GM23248 (cell line): ENCODE measurements at places on chromosomes 1 and 21. TPM values are rescaled to one million over a fixed set of nuclear protein-coding genes. Genes with fewer than 3 reads are reported as not detected.
A peak's percentile ranks its signal among the peaks of the same experiment; 100 is the strongest.

GRCh38 chr21:42215942-42216725, 2.8 kb upstream of the ABCG1 start:
- no peak for DNase-seq

DNA sequence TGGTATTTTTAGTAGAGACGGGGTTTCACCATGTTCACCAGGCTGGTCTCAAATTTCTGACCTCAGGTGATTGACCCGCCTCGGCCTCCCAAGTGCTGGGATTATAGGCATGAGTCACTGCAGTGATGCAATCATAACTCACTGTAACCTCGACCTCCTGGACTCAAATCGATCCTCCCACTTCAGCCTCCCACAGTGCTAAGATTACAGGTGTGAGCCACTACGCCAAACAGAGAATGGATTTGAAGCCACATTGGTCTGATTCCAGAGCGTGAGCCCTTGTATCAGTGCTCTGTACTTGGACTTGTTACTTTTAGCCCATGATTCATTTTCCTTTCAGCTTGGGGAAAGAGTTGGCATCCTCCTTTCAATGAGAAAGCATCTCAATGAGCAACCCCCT, 14.9 kb upstream of the ZNF683 start:
- DNase-seq: peak; percentile 33

The KCNJ10 gene
- total RNA-seq: not detected in 2 replicates

GRCh38 chr1:231241750-231242149, 738 bp downstream of the GNPAT start:
- DNase-seq: peak; percentile 53

- no peak for DNase-seq
Measured at GRCh38 chr1:54238353-54239034, 38.5 kb downstream of the MRPL37 start.

- DNase-seq: no peak
Measured at GRCh38 chr1:14786109-14786675, 187.7 kb downstream of the KAZN start.

The RORC gene
- not detected in 2 replicates for total RNA-seq

DNA sequence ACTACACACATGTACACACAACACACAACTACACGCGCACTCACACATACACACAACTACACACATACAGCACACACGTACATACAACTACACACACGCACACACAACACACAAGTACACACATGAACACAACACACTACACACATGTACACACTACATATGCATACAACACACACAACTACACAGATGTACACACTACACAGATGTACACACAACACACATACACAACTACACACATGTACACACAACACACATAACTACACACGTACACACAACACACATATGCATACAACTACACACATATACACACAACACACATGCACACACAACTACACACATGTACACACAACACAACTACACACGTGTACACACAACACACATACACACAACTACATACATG, 318.6 kb downstream of the CAMTA1 start:
- no peak for DNase-seq

DNA sequence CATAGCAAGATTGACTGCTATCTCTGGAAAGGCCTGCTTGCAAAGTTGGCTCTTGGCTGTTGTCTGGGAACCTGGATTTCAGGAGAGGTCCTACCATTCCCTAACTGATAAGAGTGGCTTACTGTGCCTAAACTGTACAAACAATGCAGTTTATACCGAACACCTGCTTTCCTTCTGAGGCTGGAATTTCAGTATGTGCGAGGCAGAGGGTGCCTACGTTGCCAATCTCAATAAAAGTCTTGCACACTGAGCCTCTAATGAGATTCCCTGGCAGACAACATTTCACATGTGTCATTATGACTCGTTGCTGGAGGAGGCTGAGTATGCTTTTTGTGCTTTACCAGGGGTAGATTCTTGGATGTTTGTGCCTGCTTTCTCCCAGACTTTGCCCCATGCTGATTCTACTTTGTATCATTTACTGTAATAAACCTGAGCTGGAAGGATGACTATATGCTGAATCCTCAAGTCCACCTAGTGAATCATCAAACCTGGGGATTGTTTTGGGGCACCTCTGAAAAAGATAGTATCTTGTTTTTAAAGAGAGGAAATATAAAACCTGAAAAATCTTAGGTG, 58.9 kb upstream of the GNG4 start:
- DNase-seq: peak; percentile 85

GRCh38 chr1:180503280-180503862, 994 bp upstream of the ACBD6 start:
- peak; percentile 54 for DNase-seq

DNA sequence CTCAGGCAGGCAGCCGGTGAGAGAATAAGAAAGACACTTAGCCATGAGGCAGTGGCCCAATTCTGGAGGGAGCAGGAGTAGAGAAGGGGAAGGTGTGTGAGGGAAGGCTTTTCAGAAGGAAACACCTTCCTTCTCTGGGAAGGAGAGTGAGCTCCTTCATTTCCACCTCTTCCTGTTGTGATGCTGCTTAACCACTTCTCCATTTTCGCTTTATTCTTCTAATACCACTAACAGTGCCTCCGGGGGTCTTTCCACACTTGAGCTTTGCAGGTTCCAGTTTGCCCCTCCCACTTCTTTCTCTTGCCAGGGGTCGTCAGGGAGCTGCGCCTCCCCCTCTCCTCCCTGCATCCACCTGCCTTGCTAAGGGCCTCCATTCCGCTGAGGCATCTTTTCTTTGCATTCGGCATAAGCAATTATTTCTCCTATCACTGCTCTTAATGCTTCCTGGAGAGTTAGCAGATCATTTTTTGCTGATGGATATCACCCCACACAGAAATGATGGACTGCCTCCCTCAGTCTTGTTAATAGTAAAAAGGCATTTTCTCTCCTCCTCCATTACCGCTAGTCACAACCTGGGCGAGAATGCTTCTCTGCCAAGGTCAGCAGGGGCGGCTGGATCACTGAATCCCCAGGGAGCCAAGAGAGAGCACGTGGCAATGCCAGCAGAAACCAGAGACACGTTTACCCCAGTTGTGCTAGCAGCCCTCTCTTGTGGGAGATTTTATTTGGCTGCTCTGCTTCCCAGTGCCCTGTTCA, 74.8 kb downstream of the ELAVL4 start:
- DNase-seq: no peak

DNA sequence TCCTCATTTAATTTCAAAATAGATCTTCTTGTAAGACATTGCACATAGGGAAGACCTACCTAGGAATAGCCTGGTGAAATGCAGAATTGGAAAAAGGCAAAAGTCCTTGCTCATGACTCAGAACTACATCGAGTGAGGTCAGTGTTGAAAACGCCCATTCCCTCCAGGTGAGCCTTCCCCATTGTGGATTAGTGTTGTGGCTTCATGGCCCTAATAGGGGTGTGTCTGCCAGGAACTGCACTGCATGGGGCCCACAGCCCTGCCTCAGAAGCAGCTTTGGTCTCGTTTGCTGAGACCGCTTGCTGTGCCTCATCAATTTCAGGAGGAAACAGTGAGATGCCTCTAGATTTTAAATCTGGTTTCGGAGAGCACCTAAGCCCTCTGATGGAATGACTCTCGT, 17.0 kb downstream of the TFF3 start:
- no peak for DNase-seq

GRCh38 chr1:12047120-12047876, 15.8 kb upstream of the TNFRSF8 start:
- DNase-seq: peak; percentile 35

DNA sequence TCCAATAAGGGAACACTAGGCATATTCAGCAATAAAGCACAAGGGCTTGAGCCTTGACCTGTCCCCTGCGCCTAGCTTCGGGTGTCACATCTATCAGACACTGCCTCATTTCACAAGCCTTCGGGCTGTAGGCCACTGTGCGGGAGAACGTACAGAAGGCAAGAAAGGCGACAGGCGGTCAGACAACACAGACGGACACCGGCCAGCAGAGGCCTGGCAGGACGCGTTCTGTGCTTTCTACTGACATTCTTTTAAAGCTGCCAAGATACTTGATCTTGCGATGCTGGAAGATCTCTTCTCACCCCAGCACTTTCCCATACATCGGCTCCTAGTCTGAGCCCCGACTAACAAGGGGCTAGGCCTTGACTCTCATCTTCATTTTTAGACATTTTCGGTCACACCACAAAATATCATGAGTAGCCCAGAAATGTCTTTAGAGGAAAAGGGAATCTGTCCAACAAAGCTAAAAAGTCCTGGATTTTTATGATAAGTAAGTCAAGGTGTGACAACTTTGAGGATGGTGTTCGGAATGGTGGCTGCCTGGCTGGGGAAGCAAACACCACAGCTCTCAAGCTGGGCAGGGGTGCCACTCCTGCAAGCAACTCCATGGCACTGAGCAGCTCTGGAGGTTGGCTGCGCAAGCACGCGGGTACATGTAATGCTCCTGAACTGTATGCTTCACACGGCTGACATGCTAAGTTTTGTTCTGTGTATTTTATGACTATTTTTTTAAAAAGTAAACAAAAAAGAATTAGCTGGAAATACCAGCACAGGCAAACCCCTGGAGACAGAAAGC, 18.7 kb downstream of the RIPK4 start:
- no peak for DNase-seq

- DNase-seq: no peak
Measured at GRCh38 chr1:204962742-204963632, 80.0 kb upstream of the CNTN2 start.

DNA sequence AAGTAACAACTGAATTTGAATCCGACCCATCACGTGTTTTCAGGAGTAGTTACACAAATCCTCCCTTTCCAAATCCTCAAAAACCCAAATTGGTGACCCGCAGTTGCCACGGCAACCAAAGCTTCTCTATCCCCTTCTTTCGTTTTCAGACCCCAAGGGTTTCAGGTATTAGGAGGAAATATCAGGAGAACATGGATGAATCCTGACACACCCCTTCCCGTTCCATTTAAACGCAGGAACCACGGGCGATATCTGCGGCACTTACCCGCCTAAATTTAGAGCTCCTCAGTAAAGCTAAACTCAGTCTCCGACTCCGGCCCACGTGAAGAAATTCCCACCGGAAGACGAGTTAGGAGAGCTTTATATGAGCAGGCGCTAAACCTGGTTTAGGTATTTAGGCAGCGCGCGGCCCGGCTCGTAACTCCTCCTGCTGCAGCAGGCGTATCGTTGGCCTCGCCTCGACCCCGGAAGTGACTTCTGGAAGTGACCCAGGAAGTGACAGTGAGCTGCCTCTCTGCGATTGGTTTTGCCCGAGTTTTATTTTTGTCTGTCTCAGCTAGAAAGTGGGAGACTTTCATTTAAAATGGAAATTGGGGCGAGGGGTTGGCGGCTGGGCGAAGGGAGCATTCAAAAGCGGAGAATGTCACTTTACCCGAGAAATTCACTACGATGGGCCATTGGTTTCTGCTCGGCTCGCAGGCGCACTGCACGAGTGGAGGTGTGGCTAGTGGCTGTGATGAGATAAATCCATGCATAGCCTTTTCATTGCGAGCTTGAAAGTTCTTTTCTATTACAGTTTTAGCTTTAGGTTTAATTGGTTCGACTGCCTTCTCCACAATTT, at the start of gene TAF1A:
TAF1A (minus strand) TSS at position 472 of the 841 bp plus-strand sequence.
- DNase-seq: peak; percentile 92

- no peak for DNase-seq
Measured at GRCh38 chr1:160522622-160523345, at the start of gene SLAMF6. SLAMF6 (minus strand) TSS chr1:160523255; CDS start chr1:160523192, 63 bp downstream.

The SPATA46 gene
- total RNA-seq: not detected in 2 replicates

GRCh38 chr1:172125812-172126430, 284.6 kb downstream of the DNM3 start:
- DNase-seq: no peak

- DNase-seq: peak; percentile 97
Measured at GRCh38 chr1:172746091-172746949, 87.4 kb downstream of the FASLG start.
